HCT116 (cell line): ENCODE measurements at places on chromosomes 12 and 14.

GRCh38 chr14:104554088-104554607 lies 25.4 kb upstream of the C14orf180 start:
- no peak for DNase-seq

- no peak for DNase-seq
These were observed 3.5 kb downstream of the FOS start for GRCh38 chr14:75282170-75282554.

DNA sequence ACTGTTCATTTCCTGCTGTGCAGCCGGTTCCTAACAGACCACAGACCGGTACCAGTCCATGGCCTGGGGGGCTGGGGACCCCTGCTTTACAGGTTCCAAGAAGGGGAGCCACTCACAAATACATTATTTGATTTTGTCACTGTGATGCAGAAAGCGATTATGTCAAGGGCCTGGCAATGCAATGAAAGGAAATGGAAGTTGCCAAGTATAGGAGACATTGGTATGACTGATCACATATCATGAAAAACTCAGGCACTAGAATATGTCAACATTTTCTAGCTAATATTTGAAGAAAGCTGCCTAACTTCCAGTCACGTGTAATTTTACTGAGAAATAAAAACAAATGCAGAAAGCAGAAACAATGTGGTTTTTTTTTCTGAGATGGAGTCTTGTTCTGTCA lies 68.9 kb upstream of the USP44 start:
- no peak for DNase-seq

DNA sequence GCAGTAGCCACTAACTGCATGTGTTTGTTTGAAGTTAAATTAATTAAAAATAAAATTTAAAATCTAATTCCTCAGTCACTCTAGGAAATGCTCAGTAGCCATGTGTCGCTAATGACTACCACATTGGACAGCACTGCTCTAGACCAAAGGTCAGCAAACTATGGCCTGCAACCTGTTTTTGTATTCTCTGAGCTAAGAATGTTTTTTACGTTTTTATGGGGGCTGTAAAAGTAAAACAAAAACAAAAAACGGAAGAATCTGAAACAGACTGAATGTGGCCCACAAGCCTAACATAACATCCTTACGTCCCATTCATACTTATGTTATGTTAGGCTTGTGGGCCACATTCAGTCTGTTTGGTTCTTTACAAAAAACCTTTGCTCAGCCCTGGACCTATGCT lies 57.8 kb downstream of the LIN52 start:
- DNase-seq: no peak

GRCh38 chr12:50326590-50327284 lies 43.4 kb upstream of the LIMA1 start:
- DNase-seq: no peak

DNA sequence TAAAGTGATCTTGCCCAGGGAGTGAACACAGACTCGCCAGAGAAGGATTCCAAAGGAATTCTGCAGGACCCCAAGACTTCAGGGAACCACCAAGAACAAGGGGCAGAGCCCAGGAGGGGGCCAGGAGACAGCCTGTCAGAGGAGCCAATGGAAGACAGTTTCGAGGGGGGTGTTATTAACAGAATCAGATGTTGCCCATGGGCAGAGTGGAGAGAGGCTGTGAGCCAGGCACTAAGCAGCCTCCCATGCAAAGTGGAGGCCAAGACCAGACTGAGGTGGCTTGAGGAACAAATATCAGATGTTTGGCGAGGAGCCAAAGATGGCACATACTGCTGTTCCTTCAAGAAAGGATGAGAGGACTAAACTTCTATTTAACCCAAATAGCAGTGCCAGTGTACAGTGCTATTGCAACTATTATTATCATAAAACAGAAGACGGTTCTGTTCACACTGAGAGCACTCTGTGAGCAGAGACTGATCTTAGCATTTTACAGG lies 12.6 kb downstream of the APPL2 start:
- no peak for DNase-seq

DNA sequence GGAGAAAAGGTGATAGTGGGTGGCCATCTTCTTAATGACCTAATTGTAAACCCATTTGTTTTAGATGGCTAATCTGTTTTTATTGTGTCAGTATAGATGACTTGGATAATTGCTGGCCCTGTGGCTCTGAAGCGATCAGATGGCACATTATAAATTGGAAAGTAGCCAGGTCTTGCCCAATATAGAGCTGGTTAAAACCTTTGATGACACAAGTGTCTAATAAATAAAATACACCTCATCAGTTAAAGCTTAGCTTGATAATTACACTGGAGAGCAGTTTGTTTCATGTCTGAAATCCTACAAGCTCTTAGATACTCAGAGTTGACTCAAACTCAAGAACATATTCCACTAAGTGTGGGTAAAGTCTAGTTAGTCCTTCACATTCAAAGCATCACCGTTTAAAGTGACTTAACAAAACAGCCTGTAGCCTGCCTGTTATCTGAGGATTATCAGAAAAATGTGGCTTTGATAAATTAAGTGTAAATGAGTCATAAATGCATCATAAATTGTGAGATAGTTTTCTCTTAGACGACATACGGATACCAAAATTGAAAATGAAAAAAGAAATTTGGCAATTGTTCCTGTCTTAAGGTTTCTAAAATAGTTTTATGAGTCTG lies 280.9 kb downstream of the LRIG3 start:
- DNase-seq: no peak
